EL (cell line): ENCODE measurements at places on chromosomes 5 and 9.

DNA sequence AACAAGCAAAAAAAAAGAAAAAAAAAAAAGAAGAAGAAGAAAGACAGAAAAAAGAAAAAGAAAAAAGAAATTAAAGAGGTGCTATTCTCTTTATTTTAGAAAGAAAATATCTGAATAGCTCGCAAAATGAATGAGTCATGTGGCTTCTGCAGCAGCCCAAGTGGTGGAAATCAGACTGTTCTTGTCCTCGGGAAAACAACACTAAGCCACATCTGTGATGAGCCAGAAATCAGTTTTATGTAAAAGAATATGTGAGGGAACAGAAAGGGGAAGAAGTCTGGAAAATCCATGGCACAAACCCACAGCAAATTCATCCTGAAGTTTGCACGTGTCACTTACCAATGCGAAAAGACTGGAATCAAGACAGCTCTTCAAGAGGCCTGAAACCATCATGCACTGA lies 118.7 kb upstream of the GAS1 start:
- no peak for DNase-seq

GRCh38 chr5:79922626-79923025 lies 68.4 kb downstream of the MTX3 start:
- DNase-seq = no peak

DNA sequence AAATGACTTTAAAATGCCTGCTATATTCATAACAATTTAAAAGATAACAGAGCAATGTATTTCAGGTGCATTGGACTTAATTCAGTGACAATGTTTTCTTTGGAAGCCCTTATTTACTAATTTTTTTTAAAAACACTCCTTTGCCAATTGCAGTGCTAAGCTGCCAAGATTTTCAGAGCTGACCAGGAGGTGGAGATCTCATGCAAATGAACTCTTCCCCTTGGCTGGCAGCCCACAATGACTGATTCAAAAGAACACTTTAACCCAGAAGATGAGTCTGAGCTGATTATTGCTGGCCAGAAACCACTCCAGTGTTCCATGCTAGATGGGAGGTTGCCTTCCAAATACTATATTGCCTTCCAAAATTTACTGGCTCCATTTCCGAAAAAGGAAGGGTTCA lies 128.3 kb upstream of the CCNH start:
- peak; percentile 36 for DNase-seq

DNA sequence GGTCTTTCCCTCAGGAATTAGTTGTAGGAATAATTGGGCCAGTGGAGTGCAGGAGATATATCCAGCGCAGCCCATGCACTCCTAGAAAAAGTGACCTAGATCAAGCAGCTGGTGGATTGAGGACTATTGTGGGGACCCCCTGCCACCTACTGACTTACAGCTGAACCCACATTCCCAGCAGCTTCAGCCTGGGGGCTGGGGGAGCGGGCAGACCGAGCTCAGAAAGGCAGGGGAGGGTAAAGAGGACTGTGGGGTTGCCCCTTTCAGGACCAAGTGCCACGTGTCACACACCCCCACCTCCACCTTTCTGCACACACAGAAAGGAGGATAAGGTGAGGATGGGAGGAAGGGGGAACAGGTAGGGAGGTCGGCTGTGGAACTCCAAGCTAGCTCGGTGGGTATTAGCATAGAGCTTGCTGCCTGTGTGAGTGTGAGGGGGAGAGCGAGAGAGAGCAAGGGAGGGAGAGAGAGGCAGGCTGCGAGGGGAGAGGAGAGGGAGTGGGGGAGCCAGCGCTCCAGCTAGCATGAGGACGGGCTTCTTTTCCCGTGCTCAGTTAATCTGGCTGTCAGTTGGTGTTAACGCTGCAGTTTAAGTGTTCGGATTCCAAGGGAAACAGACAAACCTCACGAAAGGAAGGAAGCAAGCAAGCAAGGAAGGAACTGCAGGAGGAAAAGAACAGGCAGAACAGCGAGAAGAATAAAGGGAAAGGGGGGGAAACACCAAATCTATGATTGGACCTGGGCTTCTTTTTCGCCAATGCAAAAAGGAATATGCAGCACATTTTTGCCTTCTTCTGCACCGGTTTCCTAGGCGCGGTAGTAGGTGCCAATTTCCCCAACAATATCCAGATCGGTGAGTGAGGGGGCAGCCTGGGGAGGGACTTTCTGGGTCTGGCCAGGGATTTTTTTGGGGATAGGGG lies at the start of gene GRIA1:
Gene GRIA1 (plus strand): TSS at position 553 of the 920 bp plus-strand sequence.
- peak; percentile 21 for DNase-seq

DNA sequence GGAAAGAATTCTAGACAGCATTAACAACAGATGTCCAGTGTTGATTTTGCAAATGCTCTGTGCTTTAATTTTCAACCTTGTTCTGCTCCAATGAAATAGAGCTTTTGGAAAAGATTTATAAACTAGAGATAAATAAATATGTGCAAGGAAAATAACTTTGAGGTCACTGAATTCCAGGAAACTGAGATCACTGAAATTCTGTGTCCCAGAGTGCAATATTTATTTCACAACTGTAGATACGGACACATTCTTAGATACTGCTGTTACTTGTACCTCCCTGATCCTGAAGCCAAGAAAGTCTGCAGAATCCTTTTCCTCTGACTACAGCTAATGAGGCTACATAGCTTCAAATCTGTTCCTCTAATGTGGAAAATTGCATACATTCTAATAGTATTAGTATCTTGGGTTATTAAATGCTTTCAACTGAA lies 222.9 kb downstream of the DOCK8 start:
- peak; percentile 23 for DNase-seq

DNA sequence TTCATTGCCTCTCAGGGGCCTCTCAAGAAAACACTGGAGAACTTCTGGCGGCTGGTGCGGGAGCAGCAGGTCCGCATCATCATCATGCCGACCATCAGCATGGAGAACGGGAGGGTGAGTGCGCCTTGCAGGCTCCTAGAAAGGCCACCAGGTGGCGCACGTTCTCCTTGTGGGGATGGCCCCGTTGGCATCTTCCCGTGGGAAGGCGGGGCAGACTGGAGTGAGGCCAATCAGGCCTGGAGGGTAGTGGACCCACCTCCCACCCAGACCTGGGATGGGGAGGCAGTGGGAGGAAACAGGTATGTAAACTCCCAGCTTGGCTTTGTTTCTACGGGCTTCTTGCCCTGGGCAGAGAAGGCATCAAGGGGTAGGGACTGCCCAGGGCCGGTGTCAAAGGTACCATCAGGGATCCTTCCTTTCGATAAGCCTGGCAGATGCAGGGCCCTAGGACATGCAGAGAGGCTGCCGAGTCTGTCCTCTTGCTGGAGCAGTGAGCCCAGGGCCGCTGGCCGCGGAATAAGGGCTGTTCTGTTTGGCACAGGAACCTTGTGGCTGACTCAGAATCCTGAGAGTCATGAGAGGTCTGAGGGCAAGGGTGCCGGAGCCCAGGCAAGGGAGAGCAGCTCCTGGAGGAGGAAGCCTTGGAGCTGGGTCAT lies 18.9 kb upstream of the SPTLC1 start:
- peak; percentile 85 for DNase-seq

DNA sequence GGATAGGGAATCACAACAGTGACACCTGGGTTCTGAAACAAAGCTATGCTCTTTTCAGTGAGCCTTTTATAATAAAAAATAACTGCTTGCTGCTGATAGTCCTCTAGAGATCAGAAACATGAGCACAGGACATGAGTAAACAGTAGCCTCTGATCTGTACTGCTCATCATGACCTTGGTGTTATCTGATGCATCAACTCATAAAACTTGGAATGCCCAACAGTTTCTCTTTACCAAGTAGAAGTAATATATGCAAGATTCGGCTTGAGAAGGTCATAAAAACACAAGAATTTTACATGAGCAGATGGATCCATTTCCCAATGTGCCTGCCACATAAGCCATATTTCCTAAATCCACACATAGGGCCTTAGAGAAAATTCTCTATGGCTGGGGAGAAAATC lies 318.3 kb upstream of the GRAMD2B start:
- DNase-seq = peak; percentile 67

DNA sequence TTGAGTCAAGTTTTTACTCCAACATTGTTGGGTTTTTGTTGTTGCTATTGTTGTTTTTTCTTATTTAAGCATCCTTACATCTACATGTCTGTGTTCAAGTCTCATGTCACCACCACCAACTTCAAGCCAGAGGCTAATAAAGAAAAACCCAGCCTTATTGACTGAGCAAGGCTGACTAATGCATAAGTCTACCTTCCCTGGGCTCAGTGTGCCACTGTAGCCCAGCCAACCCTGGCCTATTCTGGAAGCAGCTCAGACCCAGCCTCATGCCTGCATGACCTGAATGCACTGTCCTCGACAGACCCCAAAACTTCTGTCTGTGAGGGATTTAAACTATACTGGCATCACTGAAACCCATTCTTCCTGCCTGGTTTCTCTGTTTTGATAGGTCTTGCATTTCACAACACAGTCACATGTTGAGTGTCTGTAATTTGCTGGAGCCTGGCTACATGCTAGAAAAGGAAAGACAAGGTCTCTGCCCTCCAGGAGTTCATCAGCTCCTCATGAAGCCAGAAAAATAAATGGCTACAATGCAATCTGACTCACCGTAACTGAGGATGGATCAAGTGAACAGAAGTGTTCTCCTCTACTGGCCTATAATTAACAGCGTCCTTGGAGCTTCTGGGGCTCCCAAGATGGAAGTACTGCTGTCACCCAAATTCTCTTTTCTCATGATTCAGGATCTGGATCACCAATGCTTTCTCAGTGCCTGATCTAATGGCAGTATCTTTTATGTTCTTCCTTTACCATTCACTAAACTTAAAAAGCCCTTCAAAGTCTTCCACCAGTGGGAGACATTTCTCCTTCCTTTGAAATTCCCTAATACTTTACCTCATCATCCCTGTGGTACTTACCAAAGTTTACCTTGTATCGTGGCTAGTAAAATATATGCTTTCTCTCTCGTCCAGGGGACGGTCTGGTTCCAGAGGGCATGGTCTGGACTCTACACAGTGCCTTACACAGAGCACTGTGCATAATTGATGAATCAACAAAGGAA lies 103.9 kb upstream of the IFNE start:
- no peak for DNase-seq

DNA sequence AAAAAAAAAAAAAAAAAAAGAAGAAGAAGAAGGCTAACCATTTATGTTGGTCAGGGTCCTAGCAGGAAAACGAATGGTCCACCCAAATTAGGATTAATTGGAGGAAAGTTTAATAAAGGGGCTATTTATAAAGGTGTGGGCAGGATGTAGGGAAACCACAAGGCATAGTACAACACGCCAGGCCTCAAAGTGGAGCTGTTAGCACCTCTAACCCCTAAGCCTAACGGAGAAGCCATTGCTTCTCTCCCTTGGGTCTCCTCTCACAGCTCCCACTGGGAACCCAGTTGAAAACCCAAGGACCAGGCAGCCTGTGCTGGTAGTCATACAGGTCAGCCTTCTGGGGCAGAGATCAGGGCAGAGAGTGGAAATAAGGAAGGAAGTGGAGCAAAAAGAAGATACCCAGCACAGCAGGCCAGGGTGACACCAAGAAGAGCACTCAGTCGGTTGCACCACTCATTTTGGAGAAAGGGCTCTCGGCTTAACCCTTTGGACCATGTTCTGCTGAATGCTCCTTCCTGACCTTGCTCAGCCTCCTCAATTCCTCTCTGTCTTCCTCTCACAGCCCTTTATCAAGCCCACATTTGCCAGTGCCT lies 8.8 kb upstream of the GLIPR2 start:
- no peak for DNase-seq

DNA sequence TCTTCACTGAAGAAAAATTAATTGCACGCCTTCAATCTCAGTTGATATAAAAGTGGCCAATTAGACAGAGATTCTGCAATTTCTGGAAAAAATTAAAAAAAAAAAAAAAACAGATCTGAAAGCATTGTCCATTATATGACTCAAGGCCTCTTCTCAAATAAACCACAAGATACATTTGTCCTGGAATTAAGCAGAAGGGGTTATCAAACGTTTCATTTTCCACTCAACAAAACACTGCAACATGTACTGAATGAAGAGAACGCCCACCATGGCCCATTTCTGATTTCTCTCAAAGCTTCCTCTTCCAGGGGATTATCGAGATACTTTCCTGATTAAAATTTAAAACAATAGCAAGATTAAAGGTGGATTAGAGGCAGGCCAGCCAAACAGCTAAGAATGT lies 5.8 kb upstream of the PAPPA start:
- no peak for DNase-seq

DNA sequence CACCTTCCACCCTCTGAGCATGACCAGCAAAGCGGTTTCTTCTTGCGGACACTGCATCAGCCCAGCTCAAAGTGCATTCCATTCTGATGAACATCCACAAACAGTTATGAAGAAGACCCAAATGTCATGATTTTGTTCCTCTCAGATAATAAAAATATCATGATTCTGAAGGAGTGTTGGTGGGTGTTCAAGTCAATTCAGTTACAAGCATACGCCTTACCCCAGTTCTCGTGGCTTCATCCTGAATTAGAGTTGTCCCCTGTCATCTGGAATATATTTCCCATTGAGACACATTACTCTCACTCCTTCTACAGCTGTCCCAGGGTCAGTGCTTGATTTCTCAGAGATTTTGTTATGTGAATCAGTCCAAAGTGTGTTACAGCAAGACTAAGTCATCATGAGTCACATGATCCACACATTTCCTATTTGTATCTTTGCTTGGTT lies 325.4 kb downstream of the RFX3 start:
- DNase-seq = peak; percentile 88

GRCh38 chr9:106733828-106734380 lies 129.1 kb upstream of the ZNF462 start:
- no peak for DNase-seq

GRCh38 chr5:133952729-133953567 lies 15.5 kb downstream of the C5orf15 start:
- peak; percentile 90 for DNase-seq

DNA sequence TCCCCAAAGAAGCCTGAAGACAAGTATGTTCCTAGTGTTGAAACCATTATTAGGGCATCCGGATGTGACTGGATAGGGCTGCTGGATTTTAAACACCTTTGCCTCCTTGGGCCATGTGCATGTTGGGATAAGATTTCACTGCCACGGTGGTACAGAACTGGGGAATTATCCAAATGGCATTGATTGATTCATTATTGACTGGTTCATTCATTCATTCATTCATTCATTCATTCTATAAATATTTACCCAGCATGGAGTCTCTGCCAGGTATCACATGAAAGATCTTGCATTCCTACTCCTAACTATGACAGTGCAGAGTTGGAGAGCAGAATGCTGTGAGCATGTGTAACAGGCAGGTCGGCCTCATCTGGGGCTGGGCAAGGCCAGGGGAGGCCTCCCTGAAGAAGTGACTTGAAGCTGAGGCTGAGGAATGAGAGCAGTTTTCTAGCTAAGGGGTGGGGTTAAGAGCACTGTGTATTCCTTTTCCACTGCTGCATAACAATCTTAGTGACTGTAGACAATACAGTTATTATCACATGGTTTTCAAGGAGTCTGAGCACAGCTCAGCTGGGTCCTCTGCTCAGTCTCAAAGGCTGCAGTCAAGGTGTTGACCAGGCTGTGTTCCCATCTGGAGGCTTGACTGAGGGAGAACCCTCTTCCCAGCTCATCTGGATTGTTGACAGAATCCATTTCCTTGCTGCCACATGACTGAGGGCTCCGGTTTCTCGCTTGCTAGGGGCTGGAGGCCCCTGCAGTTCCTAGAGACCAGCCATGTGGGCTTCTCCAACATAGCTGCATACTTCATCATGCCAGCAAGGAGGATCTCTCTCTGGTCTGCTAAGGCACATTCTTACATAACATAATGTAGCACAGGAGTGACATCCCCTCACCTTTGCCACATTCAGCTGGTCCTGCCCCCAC lies 35.7 kb downstream of the AK8 start:
- DNase-seq = no peak

- peak; percentile 69 for DNase-seq
Observed at GRCh38 chr5:17185773-17186172, 31.7 kb upstream of the BASP1 start.

- peak; percentile 77 for DNase-seq
Observed at GRCh38 chr9:97853844-97854695, 1.0 kb downstream of the FOXE1 start.

GRCh38 chr5:80198399-80198798 lies 57.4 kb downstream of the SERINC5 start:
- DNase-seq = no peak
